Astrocyte (in vitro differentiated cells and primary cell): ENCODE measurements at places on chromosomes 2 and 18. TPM values are rescaled to one million over a fixed set of nuclear protein-coding genes. Genes with fewer than 3 reads are reported as not detected.

The CHRND gene
- total RNA-seq = not detected in 2 replicates

The DRC1 gene
- total RNA-seq = 0.27 and 0.41 TPM in 2 replicates

The LRRTM1 gene
- not detected in 2 replicates for total RNA-seq

The RIT2 gene
- not detected in 2 replicates for total RNA-seq

The LOXHD1 gene
- not detected in 2 replicates for total RNA-seq

The SAG gene
- total RNA-seq = not detected in 2 replicates

GRCh38 chr2:60847854-60848253, 33.5 kb upstream of the REL start:
- no peaks in the 10 kb centered on the region for H3K4me1 ChIP-seq
- no peaks in the 10 kb centered on the region for H3K27me3 ChIP-seq
- no peak overlapping the region for H3K27ac ChIP-seq
- no peak for DNase-seq

DNA sequence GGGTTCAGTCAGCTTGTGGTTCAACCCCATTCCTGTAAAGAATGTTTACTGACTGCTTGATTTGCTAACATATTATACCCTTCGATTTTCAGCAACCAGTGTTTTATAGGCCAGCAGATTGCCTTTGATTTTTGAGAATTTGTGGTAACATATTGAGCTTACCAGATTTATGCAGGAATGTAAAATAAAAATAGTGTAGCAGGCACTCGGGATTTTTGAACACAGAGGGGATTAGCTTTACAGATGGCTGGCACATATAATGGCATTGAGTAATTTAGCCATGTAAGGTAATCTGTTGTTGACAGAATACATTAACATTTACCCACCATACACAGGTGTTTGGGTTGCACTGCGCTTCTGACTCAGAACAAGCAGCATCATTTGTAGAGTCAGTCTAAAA, 354.0 kb downstream of the LRRTM1 start:
- no peak for DNase-seq
- no peak overlapping the region for H3K4me3 ChIP-seq
- H3K36me3 ChIP-seq = no peaks in the 10 kb centered on the region
- no peaks in the 10 kb centered on the region for H3K4me1 ChIP-seq
- no peak overlapping the region for H3K27ac ChIP-seq
- H3K27me3 ChIP-seq = no peaks in the 10 kb centered on the region

GRCh38 chr2:6973895-6974545, 56.8 kb downstream of the RNF144A start:
- H3K4me3 ChIP-seq = no peak overlapping the region
- no peaks in the 10 kb centered on the region for H3K36me3 ChIP-seq

DNA sequence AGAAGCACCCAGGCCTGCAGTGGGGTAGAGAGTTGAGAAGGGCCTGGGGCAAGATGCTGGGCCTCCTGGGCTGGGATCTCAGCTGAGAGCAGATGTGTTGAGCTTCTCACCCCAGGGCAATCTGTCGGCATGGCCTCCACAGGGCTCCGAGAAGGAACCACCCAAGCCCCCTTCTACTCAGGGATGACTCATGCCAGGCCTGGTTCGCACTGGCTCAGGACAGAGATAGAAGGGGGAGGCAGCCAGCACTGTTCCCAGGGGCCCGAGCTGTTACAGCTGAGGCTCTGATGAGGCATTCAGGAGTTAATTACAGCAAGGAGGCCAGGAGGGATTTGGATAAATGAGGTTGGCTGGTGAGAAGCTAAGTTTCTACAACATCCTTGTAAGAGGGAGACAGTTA, 62.5 kb downstream of the CENPO start:
- no peaks in the 10 kb centered on the region for H3K27me3 ChIP-seq
- peaks cover 7% of the 10 kb centered on the region for H3K4me1 ChIP-seq
- H3K36me3 ChIP-seq = no peaks in the 10 kb centered on the region
- H3K27ac ChIP-seq = no peak overlapping the region

- H3K27me3 ChIP-seq = no peaks in the 10 kb centered on the region
- peaks cover 11% of the 10 kb centered on the region for H3K36me3 ChIP-seq
- no peak overlapping the region for H3K27ac ChIP-seq
- H3K4me3 ChIP-seq = no peak overlapping the region
- DNase-seq = no peak
These were observed 4.9 kb downstream of the TTL start for GRCh38 chr2:112486895-112487294.

DNA sequence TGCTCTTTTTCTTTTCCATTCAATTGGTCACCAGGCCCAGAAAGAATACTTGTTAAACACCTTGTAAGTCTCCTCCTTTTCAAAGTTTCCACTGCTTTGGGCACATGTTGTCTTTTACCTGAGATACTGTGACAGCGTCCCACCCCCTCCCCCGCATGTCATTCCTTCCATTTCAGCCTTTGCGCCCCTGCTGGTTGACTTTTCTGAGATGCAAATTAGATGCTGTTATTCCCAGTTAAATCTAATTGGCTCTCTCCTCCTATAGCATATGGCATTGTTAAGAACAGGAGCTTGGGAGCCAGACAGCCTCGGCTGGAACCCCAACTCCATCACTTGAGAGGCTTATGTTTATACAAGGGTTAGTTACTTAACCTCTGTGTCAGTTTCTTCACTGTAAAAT, 80.3 kb upstream of the GAREM1 start:
- no peak overlapping the region for H3K4me3 ChIP-seq
- no peak overlapping the region for H3K27ac ChIP-seq
- H3K36me3 ChIP-seq = no peaks in the 10 kb centered on the region
- peaks cover 2% of the 10 kb centered on the region for H3K27me3 ChIP-seq
- DNase-seq = no peak
- H3K4me1 ChIP-seq = no peaks in the 10 kb centered on the region

DNA sequence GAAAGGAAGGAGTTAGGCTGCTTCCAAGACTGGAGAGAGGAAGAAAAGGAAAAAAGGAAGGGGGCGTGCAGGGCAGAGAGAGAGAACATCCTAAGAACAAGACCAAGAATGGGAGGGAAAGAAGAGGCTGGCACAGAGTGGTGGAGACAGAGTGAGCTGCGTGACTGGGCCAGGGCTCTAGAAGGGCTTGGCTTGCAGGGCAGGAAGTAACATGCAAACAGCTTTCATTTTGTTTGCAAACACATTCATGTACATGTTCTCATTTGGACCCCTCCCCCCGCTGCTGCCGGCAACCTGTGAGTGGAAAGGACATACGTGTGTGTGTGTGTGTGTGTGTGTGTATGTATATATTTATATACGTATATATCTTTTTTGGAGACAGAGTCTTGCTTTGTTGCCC, 46.8 kb upstream of the DNMT3A start:
- H3K4me3 ChIP-seq = no peak overlapping the region
- no peak for DNase-seq
- no peak overlapping the region for H3K27ac ChIP-seq
- H3K27me3 ChIP-seq = no peaks in the 10 kb centered on the region
- no peaks in the 10 kb centered on the region for H3K36me3 ChIP-seq

DNA sequence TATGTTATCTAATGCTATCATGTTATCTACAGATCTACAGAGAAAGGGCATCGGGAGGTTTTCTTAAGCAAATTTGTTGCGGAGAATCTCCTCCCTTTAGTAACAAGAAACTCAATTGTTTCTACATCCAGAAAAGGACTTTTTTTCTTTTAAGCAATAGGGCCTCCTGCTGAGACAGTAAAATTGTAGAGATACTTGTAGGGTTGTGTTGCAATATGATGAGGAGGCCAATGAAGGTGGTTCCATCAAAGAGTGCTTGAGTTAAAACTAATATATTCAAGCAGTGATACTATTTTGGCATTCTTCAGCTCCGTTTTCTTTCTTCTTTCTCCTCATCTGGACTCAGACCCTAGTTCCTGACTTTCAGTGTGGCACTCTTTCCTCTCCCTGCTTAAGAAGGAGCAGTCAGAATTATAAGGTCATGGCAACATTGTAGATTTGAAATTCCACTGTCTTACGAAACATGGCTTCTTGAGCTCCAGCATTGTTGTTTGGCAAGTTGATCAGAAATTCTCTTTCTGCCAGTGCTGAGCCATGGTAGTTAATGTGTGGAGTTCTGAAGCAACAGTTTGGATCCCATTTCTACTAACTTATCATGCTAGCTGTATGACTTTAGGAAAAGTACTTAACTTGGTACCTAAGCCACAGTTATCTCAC, 202.0 kb upstream of the SLC14A2 start:
- no peak for DNase-seq
- H3K4me3 ChIP-seq = no peak overlapping the region
- H3K27ac ChIP-seq = no peak overlapping the region
- H3K27me3 ChIP-seq = no peaks in the 10 kb centered on the region

DNA sequence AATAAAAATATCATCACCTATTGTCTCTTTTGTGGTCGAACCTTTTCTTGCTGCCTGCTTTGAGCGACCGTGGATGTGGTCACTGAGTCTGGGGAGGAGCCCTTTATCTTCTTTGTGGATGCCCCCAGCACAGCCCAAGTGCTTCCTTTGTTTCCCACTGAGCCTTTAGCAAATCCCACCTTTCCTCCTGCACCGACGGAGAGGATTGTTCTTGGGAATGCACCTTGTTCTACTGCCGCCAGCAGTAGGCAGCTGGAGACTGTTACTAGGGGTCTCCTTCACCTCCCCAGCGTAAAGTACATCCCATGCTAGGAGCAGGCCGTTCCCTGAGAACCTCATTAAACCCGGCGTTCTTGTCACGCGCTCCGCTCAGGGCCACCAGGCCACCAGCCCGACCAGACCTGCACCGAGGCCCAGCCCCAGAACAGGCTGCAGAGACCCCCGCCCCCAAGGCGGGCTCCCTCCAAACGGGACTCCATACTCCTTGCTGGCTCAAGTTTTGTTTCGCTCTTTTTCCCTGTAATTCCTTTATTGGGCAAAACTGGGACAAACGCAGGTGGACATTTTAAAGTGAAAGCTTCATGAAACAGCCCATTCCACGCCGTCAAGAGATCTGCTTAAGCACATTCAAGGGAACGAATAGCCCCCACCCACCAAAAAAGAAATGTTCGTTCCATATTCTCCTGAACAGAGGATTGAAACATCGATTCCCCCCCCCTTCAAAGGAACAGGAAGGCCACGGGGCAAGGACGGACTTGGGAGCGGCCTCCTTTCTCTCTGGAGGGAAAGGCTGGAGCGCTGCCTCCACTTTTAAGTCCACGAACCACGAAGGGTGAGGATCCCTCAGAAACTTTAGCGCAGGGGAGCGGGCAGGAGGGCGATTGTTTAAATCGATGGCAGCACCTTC, 1.1 kb upstream of the MAT2A start:
- H3K27ac ChIP-seq = peak overlapping the region; percentile 99
- peaks cover 32% of the 10 kb centered on the region for H3K4me1 ChIP-seq
- no peak for DNase-seq
- peak overlapping the region; percentile 99 for H3K4me3 ChIP-seq
- peaks cover 24% of the 10 kb centered on the region for H3K36me3 ChIP-seq

DNA sequence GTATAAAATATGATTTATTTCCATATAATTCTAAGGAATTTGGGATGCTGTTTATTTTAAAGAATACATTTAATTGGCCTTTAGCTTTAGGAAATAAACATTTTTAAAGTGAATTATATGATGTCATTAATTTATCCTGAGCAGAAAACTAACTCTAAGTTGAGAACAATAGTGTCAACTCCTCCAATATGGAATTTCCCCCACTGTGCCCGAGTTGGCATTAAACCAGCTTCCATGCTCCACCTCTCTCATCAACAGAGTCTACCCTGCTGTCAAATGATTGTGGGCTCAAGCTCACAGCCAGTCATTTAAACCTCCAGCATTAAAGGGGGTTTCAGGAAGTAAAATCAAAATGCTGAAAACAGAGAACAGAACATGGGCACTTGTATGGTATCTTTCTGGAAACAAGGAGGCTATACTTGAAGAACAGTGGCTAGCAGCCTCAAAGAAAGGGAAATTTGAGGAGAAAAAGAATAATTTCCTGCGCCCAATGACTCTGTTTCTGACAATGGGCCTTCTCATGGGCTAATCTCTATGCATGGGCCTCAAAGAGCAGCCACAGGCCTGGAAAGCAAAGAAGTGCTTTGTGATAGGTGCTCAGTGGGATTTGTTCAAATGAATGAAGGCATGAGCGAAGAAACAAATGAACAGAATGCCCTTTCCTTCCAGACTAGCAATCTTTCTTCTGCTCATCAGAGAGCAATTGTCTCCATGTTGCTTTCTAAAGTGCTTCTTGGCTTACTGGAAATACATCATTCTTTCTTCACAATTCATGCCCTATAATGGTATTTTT, 252.8 kb downstream of the MTX2 start:
- H3K36me3 ChIP-seq = no peaks in the 10 kb centered on the region
- peaks cover 2% of the 10 kb centered on the region for H3K27me3 ChIP-seq
- no peak overlapping the region for H3K27ac ChIP-seq
- DNase-seq = no peak
- no peaks in the 10 kb centered on the region for H3K4me1 ChIP-seq

DNA sequence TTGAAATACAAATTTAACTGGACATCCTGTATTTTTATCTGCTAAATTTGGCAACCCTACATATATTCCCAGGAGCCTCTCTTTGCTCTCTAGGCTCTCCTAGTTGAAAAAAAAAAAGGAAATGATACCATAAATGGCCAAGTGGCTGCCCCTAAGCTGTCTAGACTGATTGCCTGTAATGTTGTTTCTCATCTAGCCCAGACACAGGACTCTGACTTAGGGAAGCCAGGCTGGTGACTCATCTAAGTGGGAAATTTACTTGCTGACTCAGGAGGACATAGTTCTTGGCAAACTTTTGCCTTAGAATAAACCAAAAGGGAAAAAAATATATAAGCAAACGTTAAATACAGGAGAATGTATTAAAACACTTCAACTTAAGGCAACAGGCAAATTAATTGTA, 14.6 kb upstream of the ITGAV start:
- peak overlapping the region; percentile 92 for H3K27ac ChIP-seq
- H3K27me3 ChIP-seq = no peaks in the 10 kb centered on the region
- no peak overlapping the region for H3K4me3 ChIP-seq
- no peaks in the 10 kb centered on the region for H3K36me3 ChIP-seq
- peaks cover 31% of the 10 kb centered on the region for H3K4me1 ChIP-seq

DNA sequence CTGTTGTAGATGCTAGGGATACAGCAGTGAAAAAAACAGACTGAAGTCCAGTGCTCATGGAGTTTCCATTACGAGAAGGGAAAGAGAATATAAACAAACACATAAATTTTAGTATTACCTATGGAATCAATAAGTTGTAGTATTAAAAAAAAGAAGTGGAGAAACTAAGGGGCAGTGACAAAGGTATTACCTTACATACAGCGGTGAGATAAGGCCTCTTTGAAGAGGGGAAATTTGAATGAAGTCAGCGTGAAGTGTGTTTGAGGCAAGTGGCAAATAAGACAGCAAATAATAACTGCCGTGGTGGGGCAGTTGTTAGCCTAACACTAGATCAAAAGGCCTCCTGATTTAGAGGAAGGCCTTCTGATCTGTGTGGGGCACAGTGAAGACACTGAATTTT, 57.9 kb downstream of the TLK1 start:
- no peaks in the 10 kb centered on the region for H3K27me3 ChIP-seq
- H3K4me1 ChIP-seq = peaks cover 5% of the 10 kb centered on the region
- H3K27ac ChIP-seq = no peak overlapping the region

DNA sequence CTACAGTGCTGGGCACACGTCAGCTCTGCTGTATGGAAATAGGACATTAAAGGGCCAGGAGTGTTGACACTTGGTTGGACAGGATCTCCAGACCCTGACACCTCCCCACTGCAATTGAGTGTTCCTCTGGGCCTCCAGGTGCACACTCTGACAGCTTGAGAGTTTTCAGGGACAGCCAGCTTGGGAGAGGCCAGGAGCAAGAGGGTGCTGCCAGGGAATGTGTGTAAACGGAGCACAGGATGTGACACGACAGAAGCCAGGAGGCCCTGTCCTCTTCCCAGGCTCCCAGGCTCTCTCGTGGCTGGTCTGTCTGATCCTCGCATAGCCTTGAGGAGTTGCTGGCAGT, 318.1 kb upstream of the HS6ST1 start:
- H3K27ac ChIP-seq = no peak overlapping the region
- no peaks in the 10 kb centered on the region for H3K27me3 ChIP-seq
- H3K36me3 ChIP-seq = no peaks in the 10 kb centered on the region
- peaks cover 30% of the 10 kb centered on the region for H3K4me1 ChIP-seq
- DNase-seq = no peak
